B cell (primary cell): ENCODE measurements at places on chromosomes 5 and 9.

GRCh38 chr5:59066367-59067163 lies 483.7 kb downstream of the RAB3C start:
- H3K36me3 ChIP-seq: no peaks in the 10 kb centered on the region
- H3K27ac ChIP-seq: no peak overlapping the region

- no peak overlapping the region for H3K4me3 ChIP-seq
- no peak for DNase-seq
- H3K27ac ChIP-seq: no peak overlapping the region
- H3K27me3 ChIP-seq: no peaks in the 10 kb centered on the region
Observed at GRCh38 chr5:76526950-76527583, 96.1 kb downstream of the F2RL2 start.

DNA sequence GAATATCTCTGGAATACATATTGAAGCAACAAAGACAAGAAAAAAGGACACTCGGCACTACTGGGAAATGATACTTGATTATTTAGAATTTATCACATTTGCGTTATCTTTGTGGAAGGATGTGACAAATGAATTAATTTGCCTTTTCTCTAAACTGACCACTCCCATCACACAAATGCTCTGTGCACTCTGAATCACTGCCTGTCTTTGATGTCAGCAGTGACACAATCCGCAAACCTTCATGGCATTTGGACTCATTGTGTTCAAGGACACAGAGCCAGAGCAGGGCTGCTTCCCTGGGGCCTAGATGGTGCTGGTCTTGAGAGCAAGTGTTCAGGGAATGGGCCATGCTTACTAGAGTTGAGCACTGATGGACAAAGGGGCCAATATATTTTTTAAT lies 4.9 kb upstream of the KIF4B start:
- H3K27me3 ChIP-seq: no peaks in the 10 kb centered on the region
- H3K4me3 ChIP-seq: no peak overlapping the region
- no peaks in the 10 kb centered on the region for H3K4me1 ChIP-seq
- no peaks in the 10 kb centered on the region for H3K36me3 ChIP-seq
- no peak for DNase-seq

DNA sequence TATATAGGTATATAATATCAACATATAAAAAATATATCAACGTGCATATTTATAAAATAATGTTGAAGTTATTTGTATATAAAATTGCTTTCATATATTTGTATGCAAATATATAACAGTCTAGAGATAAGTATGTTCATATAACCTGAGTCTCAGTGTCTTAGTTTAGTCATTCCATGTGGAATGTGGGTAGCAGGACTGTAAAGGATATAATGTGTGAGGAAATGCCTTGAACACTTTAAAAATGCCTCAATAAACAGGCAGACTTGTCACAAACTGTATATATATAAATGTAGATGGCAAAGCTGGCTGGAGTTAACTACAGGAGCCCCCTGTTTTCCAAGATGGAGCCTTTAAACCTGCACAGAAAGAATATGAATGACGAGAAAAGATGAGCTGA lies 48.4 kb downstream of the CCDC125 start:
- no peak overlapping the region for H3K4me3 ChIP-seq
- H3K27ac ChIP-seq: no peak overlapping the region
- no peaks in the 10 kb centered on the region for H3K27me3 ChIP-seq
- no peaks in the 10 kb centered on the region for H3K4me1 ChIP-seq
- peaks cover 8% of the 10 kb centered on the region for H3K36me3 ChIP-seq

GRCh38 chr5:16135003-16135402 lies 44.6 kb downstream of the MARCHF11 start:
- no peaks in the 10 kb centered on the region for H3K27me3 ChIP-seq
- H3K36me3 ChIP-seq: no peaks in the 10 kb centered on the region
- H3K4me3 ChIP-seq: no peak overlapping the region
- no peak overlapping the region for H3K27ac ChIP-seq

- H3K4me1 ChIP-seq: no peaks in the 10 kb centered on the region
- no peaks in the 10 kb centered on the region for H3K36me3 ChIP-seq
- no peak overlapping the region for H3K27ac ChIP-seq
- no peak overlapping the region for H3K4me3 ChIP-seq
Observed at GRCh38 chr5:73654171-73654811, 28.3 kb downstream of the ARHGEF28 start.
